ENCODE measurements at places on chromosomes 3 and 15.

DNA sequence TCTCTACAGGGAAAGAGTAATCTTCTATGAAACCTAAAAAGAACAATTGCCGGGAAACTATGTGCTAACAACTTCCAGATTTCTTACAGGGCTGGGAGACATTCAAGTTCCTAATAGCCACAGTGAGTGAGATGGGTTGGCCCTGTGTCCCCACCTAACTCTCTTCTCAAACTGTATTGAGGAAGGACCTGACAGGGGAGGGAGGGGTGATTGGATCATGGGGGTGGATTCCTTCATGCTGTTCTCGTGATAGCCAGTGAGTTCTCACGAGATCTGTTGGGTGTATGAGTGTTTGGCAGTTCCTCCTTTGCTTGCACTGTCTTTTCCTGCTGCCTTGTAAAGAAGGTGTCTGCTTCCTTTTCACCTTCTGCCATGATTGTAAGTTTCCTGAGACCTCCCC lies 958.7 kb downstream of the AGBL1 start:
- DNase-seq: no peak

- DNase-seq: no peak
Observed at GRCh38 chr15:53827355-53827754, 67.9 kb upstream of the WDR72 start.

GRCh38 chr3:125359700-125360099 lies 15.4 kb downstream of the ZNF148 start:
- no peak for DNase-seq

DNA sequence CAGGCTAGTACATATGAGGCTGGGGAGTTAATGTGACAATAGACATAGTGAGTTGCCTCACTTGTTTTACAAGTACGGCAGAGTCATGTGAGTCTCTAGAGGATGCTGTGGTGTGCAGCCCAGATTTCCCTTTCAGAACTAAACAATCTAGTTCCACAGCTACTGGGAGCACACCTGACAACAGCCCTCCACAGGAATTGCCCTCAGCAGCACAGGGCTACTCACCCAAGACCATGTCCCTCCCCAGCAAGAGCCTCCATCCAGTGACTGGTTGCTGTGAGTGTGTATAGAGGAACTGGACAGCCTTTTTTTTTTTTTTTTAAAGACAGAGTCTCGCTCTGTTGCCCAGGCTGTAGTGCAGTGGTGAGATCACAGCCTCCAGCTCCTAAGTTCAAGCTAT lies 40.2 kb upstream of the UBE2E2 start:
- no peak for DNase-seq

- peak; percentile 12 for DNase-seq
Observed at GRCh38 chr15:73631915-73632669, 1.1 kb downstream of the NPTN start.

- DNase-seq: no peak
Observed at GRCh38 chr3:39879581-39879980, 70.2 kb downstream of the MYRIP start.

DNA sequence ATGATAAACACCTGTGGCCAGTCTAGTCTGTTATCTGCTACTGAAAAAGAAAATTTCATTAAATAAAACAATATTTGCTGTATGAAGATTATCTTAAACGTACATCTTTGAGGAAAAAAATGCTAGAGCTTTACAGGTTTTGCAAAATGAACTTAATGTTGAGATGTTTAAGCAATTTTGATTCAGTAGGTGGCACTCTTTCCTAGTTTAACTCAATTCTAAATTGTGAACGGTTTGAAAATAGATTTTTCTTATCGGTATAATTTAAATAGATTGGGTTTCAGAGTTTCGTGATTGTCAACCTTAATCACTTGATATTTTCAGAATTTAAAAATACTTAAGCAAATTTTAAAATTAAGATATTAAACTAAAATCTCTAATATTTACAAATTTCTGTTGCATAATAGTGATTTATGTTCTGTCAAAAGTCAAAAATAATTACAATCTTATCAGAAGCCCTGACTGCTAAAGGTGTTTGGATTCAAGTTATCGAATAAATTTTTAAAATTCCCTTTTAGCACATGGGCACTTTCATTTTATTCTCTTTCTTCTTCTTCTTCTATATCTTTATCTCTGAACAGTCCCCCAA lies 7.0 kb upstream of the RNF111 start:
- DNase-seq: no peak

DNA sequence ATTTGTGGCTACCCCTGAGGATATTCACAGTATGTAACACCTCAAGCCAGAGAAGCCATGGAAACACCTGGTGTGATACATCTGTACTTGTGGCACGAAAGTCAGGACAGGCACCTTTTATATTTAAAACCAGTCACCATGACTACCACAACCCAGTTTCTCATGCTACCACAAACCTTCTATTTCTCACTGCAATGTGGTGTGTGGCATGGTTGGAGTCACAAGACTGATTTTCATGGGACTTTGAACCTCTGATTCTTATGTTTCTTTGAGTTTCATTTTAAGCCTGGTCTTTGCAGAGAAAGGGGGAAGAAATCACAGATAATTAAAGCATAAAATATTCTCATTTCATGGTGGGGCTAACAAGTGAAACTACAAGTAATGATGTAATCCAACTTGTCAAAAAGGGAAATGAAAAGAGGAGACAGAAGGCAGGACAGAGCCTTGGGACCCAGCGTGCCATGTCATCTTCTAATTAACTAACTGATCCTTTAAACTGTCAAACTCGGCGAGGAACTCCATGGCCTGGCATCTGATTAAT lies 175.9 kb downstream of the PDZRN3 start:
- no peak for DNase-seq

GRCh38 chr3:11034309-11034985 lies 41.9 kb downstream of the SLC6A1 start:
- DNase-seq: no peak

DNA sequence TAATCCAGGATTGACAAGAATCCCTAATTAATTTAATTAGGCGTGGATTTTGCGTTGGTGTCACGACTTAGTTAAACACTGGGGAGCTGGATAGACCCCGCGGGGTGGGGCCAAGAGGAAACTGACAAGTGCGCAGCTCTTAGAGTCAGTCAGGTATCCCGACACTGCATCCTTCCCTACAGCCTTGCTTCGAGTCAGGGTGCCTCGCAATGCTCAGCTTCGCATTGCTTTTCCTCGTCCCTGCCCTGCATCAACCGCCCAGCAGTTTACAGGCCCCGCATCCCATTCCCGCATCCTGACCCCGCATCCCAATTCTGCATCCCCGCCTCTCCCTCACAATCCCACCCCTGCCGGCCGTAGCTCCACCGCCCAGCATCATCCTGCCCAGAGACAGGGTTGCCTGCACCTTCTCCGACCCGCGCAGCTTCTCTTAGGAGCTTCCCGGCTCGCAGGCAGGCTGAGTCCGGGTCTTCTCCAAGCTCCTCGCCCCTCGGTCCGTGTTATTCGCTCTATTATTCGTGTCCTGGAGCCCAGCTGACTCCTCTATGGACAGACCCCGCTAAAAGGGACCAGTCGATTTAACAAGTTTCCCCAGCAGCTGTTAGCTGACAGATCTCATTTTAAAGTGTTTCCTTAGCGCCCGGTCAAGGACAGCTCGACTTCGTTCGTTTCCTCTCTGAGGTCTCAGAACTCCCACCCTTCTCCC lies 699 bp upstream of the SHOX2 start:
- no peak for DNase-seq

GRCh38 chr3:102083473-102083872 lies 234.2 kb downstream of the NFKBIZ start:
- no peak for DNase-seq

GRCh38 chr15:74318376-74319137 lies 48.9 kb downstream of the CYP11A1 start:
- no peak for DNase-seq

DNA sequence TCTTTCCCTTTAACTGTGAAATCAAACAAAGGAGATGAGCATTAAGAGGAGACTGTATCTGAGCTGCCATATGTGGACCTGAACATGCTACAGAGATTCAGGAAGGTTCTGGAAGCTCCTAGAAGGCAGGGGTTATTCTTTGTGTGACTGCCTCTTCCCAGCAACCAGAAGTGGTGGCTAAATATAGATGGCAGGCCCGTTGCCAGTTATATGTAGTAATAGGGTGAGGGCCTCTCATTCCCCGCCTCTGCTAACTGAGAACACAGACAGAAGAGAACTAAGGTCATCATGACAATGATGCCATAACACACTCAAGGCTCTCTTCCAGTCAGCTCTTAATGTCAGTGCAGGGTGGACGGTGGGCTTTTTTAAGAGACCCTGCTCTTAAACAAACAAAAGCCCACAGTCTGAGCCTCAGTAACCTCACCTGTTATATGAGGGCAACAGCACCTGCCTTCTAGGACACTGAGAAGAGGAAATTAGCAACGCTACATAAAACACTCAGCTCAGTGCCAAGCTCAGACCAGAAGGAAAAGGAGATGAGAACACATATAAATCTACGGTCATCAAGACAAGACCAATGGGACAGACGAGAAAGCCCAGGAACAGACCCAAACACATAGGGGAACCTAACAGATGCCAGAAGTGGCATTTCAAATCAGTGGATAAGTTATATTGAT lies 22.3 kb downstream of the CFAP92 start:
- no peak for DNase-seq

GRCh38 chr3:177694316-177694715 lies 497.0 kb upstream of the TBL1XR1 start:
- no peak for DNase-seq

Data from stimulated activated CD4-positive, alpha-beta T cell treated with anti-CD3 and anti-CD28 coated beads, Interleukin-4, amount 100 ng/mL, for 24 hours (primary cell).